ENCODE measurements at places on chromosomes 1 and 21.

GRCh38 chr1:88394958-88395357 is 289.1 kb upstream of the PKN2 start:
- no peak for DNase-seq

DNA sequence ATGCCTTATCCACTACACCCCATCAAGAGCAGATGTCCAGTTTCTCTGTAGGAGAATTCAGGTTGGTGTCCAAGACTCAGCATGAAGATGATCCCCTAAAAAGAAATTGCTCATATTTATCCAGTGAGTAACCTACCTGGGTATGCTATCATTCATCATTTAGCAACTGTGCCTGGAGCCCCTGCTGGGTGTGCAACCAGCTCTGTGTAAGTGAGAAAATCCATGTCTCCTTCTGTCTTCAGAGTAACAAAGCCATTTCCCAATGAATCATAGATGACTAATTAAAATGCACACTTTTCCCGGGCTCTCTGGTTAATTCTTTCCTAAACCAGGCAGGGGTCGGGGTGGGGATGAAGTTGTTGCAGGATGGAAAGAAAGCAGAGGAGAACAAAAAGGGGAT is 35.8 kb downstream of the OLFML3 start:
- no peak for DNase-seq

- DNase-seq = no peak
Measured at GRCh38 chr1:217322834-217323233, 308.1 kb downstream of the GPATCH2 start.

DNA sequence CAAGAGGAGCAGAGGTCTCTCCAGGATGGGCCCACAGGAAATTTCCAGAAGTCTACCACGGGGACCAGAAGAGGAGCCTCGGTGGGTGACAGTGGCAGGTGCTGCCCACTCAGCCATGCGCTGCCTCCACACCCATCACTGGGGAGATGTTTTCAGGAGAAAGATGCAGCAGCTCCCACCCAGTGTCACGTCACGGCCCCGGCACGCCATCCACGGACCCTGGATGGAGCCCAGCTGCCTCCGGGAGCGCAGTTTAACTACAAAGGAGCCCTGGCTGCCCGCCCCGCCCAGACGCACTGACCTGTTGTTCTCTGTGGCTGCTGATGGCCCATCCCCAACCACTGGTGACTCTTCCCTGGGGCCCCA is 6.8 kb downstream of the TSPEAR start:
- DNase-seq = no peak

- DNase-seq = no peak
Measured at GRCh38 chr1:18972991-18973390, 16.5 kb upstream of the IFFO2 start.

DNA sequence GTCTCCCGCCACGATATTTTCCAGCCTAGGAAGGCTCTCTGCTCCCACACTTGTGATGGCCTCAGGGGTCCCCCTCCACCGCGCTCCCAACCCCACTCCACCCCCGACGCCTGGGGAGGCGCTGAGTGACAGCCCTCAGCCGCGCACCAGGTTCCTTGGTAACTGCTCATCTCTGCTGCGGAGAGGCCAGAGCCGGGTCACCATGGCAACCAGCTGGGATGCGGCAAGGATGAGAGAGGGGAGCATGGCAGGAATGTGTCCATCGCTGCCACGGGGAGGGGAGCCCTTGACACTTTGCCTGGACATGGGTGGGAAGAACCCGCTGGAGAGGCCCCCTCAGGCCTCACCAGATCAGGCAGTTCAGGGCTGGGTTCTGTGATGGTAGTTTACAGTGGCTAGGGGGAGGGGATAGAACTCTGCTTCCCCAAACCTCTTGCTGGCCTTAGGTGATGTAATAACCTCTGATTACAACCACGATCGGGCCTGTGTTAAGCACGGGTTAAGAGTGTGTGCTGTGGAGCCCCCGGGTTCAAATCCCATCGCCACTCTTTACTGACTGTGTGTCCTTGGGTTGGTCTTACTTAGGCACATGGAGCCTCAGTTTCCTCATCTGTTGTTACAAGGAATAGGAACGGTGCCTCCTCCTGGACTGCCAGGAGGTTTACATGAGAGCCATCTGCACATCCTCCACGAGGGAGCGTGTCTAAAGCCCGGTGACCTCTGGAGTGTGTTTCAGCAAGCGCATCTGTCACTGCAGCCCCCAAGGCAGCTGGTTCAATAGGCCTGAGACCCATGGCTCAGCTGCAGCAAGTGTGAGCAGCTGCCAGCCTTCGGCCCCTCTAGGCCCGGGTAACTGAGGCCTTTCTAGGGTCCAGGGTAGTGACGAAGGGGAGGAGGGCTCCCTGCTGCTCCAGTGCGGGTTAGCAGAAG is 6.3 kb downstream of the KIF17 start:
- no peak for DNase-seq

DNA sequence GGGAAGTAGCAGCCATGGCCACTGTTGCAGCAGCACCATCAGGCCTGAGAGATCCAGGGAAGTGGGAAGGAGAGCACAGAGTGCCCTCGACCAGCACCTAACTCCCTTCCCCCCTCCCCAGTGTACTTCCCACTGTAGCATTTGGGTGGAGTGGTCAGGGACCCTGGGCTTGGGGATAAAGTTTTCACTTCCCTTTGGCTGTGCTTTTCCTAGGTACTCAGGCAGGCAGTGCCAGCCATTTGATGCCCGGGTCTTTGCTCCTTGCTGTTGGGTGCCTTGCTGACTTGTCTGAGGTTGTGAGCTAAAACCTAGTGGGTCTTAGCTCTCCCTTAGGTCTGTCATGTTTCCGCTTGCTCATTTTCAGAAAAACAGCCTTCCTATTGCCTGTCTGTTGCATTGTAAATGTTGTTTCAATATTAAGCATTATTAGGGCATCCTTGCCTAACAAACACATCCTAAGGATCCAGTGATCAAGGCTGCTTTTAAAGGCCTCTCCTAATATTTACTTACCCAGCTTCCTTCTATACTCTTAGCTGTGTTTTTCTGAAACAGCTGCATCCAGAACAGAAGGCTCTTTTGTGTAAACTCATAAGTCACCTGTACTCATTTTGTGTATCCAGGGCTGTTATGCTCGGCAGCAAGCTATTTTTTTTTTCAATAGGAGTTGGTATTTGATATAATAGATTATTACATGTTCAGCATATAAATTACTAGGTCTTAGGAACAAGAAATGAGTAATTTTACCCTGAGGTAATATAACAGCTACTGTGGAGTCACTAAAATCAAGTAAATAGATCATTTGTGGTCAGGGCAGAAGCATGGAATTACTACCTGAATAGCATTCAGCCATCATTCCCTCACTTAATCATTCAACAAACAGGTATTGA is 418.6 kb upstream of the PROX1 start:
- DNase-seq = no peak

DNA sequence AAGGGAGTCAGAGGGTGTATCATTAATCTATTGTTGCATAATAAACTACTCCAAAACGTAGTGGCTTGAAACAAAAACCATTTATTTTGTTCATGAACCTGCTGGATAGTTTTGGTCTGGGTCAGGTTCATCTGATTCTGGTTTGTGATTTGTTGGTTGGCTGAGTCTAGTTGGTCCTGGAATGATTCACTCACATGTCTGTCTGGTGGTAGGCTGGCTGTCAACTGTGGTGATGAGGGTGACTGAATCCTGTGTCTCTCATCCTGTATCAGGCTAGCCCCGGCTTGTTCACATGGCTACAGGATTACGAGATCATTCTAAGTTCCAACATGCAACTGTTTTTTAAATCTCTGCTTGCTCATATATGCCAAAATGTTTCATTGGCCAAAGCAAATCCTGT is 22.5 kb upstream of the SIKE1 start:
- no peak for DNase-seq

GRCh38 chr1:247456021-247456420 is 1.9 kb downstream of the OR2B11 start:
- DNase-seq = no peak

- DNase-seq = no peak
Measured at GRCh38 chr1:32706491-32706890, 3.9 kb upstream of the SYNC start.

DNA sequence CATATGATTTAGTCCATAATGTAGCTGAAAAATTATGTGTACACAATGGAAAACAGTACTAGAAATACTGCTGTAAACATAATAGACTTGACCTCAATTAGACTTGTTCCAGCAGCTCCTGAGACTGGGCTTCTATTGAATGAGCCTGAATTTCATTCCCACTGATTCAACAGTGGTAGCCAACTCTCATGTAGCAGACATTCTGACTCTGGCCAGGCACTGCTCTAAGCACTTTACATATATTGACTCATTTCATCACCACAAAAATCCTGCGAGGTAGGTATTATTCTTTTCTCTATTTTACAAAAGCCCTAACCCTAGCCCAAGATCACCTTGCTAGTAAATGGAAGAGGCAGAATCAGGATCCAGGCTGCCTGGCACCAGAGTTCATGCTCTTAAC is 12.8 kb upstream of the CTSS start:
- no peak for DNase-seq

- no peak for DNase-seq
Measured at GRCh38 chr1:100184536-100184935, 6.5 kb upstream of the LRRC39 start.

DNA sequence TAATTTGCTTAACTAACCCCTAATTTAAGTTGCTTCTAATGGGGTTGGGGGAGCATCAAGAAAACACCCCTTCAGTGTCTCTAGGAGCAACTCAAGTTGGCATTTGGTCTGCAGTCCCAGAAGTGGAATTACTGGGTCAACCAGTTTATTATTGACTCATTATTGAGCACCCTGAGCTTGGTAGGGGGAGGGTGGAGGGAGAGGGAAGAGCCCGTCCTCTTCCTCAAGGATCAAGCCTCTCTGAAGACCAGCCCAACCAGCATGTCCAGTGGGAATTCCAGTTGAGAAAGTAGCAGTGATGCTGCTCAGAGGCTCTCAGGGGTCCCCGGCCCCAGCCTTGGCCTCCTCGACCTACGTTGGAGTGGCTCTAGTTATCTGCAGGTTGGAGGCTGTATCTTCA is 2.1 kb upstream of the PLA2G2F start:
- DNase-seq = no peak

- no peak for DNase-seq
Measured at GRCh38 chr1:98304888-98305287, 356.6 kb upstream of the SNX7 start.

DNA sequence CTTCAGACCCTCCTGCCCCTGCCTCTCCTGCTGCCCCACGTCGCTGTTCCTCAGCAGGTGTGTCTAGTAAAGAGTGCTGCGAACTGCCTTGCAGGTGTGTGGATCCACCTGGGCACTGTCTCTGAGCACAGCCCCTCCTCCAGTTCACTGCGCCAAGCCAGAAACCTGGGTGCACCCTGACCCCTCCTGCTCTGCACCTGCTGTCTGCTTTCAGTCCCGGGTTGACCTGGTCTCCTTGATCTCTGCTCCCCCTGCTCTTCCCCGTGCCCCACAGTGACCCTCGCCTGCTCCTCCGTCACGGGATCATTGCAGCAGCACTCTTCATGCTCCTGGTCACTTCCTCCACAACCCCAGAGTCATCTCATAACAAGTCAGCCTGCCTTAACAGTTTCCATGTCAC is 6.5 kb downstream of the A3GALT2 start:
- DNase-seq = no peak

DNA sequence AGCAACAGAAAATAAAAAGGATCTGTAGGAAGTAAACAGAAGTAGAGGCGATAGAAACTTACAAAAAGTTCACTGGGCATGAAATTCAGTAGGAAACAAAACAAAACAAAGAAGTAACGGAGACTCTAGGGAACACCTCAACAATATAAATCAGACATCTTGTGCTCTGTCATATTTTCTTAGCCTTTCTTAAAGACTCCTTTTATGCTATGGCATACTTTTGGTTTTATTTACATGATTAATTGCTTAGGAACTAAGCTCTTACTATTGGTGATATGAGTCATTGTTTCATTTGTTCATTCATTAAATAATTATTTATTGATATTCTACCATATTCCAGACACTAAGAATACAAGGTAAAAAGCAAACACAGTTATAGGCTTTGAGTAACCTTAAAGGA is 126.6 kb downstream of the KCNT2 start:
- DNase-seq = no peak

DNA sequence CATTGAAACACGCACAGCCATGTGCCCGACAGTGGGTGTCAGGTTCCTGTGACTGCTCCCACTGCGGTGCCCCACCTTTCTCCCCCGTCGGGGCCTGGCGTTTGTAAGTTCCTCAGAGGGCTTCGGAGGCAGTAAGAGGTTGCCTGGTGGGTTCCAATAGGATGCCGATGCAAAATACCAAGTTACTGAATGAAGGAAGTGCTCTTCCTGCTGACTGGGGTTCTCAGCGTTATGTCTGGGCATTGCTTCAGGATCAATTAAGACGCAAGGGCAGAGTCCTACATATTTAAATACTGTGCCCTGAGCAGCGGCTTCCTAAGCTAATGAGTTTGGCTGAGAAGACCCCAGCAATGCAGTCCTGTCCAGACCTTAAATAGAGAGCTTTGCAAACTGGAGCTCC is 28.9 kb upstream of the DNAJC11 start:
- no peak for DNase-seq

- DNase-seq = no peak
Measured at GRCh38 chr1:2965676-2966075, 55.6 kb upstream of the ACTRT2 start.

DNA sequence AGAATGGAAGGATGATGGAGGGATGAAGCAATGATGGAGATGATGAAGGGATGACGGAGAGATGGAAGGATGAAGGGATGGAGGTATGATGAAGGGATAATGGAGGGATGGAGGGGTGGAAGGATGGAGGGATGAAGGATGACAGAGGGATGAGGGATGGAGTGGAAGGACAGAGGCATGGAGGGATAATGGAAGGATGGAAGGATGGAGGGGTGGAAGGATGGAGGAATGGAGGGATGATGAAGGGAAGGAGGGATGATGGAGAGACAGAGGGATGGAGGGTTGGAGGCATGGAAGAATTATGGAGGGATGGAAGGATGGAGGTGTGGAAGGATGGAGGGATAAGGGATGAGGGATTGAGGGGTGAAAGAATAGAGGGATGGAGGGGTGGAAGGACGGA is 62.8 kb downstream of the KCNAB2 start:
- no peak for DNase-seq
